Islet precursor cell (in vitro differentiated cells): ENCODE measurements at places on chromosomes 4 and X.

- no peak for DNase-seq
Measured at GRCh38 chrX:82127228-82128123, 925.6 kb downstream of the SH3BGRL start.

DNA sequence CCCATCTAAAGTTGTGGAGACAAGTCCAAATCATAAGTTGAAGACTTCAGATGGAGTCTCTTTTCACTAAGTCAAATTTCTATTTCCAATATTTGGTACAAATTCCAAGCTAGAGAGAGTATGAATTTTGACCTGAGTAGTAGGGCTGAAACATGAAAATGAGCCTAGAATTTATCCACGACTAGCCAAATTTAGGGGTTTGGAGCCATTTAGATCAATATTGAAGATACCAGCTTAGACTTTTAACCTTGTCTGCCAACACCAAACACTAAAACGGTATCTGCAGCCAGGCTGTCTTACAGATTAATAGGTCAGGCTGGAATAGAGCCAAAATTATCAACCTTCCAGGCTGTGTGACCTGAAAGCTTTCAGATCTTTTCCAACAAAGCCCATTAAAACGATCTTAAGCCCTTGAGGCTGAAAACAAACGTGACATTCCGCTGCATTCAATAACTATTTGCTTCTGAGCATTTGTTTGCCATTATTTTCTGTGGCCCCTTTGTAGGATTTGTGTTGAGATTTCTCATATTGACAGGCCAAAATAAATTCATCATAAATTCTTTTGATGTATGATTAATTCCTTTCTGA lies 268.7 kb upstream of the DKK2 start:
- DNase-seq = no peak

DNA sequence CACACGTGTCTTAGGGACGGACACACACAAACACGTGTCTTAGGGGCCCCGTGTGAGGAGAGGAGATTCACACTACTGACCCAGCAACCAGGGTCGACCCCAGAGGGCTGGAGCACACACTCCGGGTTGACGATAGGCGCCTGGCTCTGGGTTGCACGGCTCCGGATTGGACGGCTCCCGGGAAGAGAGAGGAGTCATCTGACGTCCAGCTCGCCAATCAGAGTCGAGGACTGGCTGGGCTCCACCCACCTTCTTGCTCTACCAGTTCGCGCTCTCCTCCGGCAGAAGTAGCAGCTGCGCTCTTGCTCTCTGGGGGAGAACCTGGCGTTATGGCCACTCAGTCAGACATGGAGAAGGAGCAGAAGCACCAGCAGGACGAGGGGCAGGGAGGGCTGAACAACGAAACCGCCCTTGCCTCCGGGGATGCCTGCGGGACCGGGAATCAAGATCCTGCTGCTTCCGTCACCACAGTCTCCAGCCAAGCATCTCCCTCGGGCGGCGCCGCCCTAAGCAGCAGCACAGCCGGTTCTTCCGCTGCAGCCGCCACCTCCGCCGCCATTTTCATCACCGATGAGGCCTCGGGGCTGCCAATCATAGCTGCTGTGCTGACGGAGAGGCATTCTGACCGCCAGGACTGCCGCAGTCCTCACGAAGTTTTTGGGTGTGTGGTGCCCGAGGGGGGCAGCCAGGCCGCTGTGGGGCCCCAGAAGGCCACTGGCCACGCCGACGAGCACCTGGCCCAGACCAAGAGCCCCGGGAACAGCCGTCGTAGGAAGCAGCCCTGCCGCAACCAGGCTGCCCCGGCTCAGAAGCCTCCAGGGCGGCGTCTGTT lies 74.3 kb downstream of the NUDT10 start:
- DNase-seq = no peak

GRCh38 chr4:141307241-141307689 lies 86.6 kb downstream of the ZNF330 start:
- DNase-seq = peak; percentile 80

DNA sequence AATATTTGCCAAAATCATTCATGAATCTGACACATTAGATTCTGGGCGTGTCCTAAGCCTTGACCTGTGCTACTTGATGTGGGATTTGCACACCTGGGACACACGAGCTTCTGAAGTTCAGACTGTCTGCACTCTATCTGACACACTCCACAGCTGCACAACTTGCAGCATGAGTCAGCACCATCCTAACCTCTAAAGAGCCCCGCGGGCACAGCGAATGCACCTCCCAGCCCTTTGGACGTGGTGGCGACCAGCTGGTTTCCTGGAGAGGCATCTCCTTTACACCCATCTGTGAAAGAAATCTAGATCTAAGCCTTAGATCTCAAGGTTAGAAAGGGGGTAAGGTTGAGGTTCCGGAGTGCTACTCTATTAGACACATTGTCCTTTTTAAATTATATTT lies 69.2 kb downstream of the SORBS2 start:
- DNase-seq = peak; percentile 59

- no peak for DNase-seq
Measured at GRCh38 chrX:12989461-12989860, 14.6 kb downstream of the TMSB4X start.

- DNase-seq = no peak
Measured at GRCh38 chrX:130606425-130606824, 204.6 kb downstream of the RBMX2 start.

- no peak for DNase-seq
Measured at GRCh38 chr4:186617921-186618320, 62.6 kb upstream of the MTNR1A start.

- peak; percentile 65 for DNase-seq
Measured at GRCh38 chr4:157978680-157979361, 194.0 kb downstream of the GASK1B start.

DNA sequence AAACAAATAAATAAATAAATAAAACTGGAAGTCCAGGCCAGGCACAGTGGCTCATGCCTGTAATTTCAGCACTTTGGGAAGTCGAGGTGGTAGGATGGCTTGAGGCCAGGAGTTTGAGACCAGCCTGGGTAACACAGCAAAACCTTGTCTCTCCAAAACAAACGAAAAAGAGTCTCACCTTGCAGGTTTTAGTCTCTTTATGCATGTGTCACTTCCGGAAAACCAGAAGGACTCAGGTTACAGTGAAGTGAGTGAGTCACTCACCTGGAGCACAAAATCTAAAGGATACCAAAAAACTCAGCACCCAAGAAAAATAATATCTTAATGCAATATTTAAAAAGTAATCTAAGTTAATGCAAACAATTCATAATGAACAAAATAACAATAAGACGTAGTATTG lies 20.1 kb upstream of the SLC34A2 start:
- no peak for DNase-seq

GRCh38 chr4:6257247-6258025 lies 12.2 kb upstream of the WFS1 start:
- peak; percentile 90 for DNase-seq
